Right renal pelvis (tissue), 4 donors: ENCODE measurements at places on chromosomes 12 and 14.

DNA sequence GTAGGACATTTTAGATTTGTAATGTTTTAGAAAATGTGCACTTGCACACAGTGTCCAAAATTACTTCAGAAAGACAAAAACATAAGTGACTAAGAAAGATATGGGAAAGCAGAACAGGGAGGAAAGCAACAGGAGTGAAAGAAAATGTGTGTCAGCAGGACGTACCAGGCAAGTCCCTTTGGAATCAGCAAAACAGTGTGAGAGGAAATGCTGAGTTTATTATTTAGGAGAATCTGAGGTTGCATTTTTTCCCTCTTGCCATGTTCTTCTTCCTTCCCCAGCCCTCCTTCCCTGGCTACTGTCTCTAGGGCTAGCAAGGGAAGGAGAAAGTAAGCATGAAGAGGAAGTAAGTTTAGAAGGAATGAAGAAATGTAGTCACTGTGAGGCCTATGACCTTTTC lies 67.7 kb upstream of the CD163 start:
- no peak for DNase-seq

- DNase-seq = no peak
Observed at GRCh38 chr12:114194066-114194465, 211.9 kb downstream of the TBX5 start.

DNA sequence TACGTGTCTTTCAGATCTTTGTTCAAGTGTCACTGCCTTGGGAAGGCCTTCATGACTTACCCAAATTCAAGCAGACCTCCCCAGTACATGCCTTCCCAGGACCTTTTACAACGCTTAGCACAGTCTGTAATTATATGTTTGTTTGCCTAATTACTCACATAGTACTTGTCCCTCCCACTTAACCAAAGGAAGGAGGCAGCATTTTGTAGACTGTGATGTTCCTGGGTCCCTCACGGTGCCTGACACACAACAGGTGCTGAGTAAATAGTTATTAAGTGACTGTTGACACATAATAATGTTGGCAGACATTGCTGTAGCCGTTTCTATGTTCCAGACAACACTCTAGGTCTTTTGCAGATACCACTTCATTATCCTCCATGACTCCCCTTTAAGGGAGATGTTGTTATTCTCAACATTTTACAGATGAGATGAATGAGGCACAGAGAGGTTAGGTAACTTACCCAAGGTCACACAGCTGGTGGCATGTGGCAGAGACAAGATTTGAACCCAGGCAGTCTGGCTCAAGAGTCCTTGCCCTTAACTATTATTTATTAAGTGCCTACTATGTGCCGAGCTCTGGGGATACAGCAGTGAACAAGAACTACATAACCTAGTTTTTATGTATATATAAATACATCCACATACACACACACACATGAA lies 130.7 kb downstream of the PHETA1 start:
- no peak for DNase-seq

DNA sequence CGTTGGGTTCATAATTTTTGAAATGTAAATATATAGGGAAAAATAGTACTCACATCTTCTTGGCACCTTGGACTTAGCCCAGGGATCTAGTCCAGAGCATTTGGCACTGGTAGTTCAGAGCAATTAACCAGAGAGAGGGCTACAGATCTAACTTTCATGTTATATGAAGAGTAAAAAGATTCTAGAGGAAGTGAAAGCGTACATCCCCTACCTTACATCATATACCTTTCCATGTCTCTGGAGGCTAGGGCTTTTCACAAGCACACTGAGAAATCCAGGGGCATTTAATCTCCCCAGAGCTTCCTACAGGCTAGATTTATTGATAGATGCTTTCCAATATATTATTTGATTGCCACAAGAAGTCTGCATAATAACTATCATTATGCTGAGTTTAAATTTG lies 687.5 kb upstream of the FBXO33 start:
- DNase-seq = no peak

DNA sequence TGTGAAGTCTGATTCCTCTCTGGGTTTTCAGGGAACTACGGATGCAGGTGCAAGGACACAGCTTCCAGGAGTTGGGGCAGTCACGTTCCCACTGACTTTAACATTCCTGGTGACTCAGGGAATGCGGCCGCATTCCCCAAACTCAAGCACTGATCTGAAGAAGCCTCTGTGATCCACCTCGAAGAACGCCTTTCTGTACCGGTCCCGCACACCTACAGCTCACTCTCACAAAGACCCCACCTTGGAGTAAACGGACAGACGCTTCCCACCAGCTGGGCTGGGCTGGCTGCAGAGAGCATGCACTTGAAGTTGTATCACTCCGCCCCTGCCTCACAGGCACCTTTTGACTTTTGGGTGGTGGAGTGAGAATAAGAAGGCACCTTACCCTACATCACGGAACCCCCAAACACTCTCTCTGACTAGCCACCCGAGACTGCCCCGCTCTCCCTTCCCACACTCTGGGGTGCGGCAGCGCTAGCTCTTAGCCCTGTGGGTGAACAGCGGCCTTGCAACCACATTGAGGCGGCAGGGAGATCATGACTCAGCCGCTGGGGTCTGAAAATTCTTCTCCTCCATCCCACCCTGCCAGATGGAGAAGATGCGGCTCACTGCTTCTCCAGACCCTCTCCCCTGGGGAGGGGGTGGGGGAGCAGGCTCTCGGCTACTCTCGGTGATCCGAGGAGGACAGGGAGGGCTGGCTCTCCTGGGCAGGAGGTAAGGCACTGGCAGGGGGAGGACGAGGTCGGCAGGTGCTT lies 23.7 kb upstream of the HDAC7 start:
- DNase-seq = no peak

- no peak for DNase-seq
Observed at GRCh38 chr12:2925322-2925995, 33.7 kb upstream of the TEAD4 start.

DNA sequence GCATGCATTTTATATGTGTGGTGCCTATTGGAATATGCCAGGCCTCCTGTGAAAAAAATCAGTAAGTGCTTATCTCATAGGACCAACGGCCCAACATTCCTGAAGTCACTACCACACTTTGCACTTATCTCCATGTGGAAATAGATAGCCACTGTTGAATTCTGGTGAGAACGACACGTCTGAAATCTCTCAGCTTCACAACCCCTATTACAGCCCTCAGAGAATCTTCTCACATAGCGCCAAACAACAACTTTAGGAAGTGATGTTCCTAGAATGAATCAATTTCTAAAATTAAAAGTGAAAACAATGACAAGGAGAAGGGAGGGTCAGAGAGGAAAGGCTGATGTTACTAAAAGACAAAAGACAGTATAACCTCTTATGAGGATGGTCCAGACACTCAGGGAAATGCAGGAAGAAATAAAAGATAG lies 270.8 kb upstream of the BTG1 start:
- DNase-seq = no peak

DNA sequence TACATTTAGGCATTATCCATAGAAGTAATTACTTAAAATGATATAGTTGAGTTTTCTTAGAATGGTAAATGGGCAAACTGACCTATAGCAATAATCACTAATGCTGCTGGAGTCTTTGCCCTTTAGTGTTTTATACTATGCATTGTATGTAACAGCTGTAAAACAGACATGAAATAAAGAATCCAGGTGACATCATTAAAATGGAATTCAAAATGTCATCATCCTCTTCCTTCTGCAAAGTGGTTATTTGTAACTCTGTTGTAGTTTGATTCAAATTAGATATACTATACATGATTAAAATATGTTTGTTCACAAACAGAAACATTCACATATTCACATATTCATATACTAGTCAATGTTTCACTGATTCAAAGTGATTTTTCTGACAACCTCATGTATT lies 598.8 kb downstream of the SLC16A7 start:
- DNase-seq = no peak

DNA sequence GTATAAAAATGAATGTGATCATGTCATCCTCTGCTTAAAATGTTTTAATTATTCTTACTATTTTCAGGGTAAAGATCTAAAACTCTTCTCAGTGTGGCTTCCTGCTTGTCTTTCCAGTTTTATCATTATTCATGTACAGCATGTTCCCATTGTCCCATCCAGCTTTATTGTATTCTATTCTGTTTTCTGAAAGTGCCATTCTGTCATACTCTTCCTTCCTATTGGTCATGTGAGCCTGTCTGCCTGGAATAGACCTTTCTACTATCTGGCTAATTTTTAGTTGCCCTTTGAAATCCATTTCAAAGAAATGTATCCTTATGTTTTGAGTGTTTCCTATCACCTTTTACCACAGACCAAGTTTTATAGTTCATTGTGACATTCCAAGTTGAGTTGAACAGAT lies 34.9 kb downstream of the PALS1 start:
- no peak for DNase-seq

- DNase-seq = no peak
Observed at GRCh38 chr14:105489542-105490266, 1.3 kb upstream of the TEDC1 start.

DNA sequence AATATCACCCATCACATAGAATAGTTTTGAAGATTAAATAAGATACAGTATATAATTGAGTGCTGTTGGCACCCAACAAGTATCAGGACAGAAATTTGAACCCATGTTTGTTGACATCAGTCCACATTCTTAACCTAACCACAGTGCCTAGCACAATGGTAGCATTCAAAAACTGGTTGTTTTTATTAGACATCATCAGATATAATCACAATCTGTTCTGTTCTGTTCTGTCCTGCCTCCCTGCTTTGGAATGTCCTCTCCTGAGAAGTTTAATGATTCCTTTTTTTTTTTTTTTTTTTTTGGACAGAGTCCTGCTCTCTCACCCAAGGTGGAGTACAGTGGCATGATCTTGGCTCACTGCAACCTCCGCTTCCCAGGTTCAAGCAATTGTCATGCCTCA lies 476.6 kb downstream of the RMST start:
- no peak for DNase-seq

DNA sequence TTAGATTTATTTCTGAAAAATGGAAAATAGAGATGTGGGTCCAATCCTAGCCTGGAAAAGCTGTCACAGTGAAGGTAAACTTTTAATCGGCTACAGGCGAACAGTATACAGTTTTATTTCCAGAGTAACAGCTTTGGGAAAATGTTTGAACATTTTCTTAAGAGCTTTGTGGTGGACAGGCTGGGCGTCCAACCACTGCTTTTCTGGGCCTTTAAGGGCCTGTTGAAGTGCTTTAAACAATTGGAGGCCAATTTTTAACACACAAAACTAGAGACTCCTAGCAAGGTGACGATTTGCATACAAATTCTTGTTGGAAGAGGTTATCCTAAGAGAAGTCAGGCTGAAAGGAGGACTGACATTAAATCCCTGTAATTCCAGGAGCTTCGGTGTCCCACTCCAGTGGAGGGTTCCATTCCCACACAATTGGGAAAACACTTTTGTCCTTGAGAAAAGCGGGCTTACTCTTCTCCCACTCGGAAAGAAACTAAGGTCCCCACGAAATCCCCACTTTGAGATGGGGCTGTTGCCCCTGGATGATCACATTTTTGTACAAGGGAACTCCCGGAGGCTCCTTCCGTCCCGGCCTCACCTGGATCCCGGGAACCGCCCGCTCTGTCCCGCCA lies 26.9 kb downstream of the BCL11B start:
- DNase-seq = no peak
